ENCODE measurements at places on chromosomes 2 and 18.
A peak's percentile ranks its signal among the peaks of the same experiment; 100 is the strongest.

GRCh38 chr2:176079285-176079830, 4.4 kb downstream of the EVX2 start:
- no peak for DNase-seq

- DNase-seq, result no peak
These were observed 128.8 kb downstream of the MREG start for GRCh38 chr2:215884451-215885087.

- DNase-seq, result no peak
These were observed 139.9 kb downstream of the TANC1 start for GRCh38 chr2:159108181-159108893.

DNA sequence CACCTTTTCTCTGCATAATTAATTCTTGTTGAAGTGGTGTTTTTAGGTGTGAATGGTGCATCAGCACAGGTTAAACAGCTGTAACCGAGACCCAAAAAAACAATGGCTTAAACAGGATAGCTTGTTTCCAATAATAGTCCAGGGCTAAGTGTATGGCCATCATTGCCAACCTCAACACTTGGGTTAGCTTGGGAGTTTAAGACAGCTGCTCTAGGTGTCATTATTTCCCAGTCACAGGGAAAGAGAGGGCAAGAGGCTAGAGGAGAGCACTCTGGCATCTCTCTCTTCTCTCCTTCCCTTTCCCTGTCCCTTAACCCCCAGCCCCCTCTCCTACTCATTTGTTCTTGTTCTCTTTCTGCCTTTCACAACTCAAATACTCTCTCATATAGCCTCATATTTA, 21.1 kb downstream of the BIRC6 start:
- no peak for DNase-seq

- no peak for DNase-seq
These were observed 160.2 kb downstream of the GBX2 start for GRCh38 chr2:236008006-236008405.

DNA sequence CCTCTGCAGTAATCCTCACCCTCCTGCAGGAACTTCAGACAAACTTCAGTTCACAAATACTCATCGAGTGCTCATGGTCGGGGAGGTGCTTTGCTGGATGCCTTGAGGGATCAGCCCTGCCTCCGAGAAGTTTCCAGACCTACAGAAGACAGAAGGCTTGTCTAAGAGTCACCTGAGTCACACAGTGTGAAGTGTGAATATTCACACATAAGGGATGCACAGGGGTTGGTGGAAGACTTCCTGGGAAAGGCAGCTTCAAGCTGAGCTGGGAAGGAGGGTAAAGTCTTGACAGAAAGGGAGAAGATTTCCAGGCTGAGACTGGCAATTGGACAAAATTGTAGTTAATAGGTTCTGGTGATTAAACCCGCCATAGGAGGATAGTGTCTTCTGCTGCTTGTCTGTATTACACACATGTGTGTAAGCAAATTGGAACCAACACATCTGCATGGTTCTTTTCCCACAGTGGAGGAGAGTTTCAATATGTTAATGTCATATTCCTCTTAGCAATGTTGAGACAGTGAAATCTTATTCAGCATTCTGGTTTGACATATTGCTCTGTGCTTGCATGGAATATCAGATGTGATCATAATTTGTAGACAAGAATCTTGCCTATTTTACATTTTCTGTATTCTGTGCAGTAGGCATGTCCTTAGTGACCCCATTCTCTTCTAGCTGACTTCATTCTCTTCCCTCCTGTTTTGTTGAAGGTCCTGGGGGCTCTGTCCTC, 34.7 kb upstream of the ZNF396 start:
- no peak for DNase-seq

DNA sequence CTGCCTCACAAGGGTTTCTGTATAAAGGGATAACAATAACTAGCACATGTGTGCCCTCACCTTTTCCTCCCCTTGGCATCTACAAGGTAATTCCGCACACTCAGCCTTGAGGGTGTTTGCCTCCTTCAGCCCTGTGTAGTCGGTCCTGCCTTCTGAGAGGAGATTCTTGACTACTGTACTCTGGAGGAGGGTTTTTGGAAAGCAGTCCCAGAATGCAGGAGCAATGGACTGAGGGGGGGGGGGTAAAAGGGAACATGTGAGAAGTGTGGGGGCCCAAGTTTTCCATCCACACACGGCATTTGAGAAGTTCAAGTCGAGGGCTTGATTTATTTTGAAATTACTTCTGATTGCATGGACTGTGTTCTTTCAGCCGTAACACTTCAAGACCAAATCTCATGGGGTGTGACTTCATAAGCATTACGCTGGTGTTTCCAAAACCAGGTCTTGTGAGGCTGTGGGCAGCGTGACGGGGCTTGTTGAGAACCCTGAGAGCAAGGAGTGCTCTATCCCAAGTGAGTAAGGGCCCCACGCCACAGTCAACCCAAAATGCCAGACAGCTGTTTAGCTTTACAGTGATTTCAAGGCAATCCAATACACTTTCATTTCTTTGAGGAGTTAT, 198.7 kb upstream of the MEIS1 start:
- DNase-seq, result no peak

- no peak for DNase-seq
These were observed 316.3 kb upstream of the KCNJ3 start for GRCh38 chr2:154381931-154382794.

GRCh38 chr2:31999438-31999837, 11.4 kb downstream of the MEMO1 start:
- DNase-seq, result no peak

GRCh38 chr2:3326182-3326537, 51.5 kb downstream of the EIPR1 start:
- no peak for DNase-seq

DNA sequence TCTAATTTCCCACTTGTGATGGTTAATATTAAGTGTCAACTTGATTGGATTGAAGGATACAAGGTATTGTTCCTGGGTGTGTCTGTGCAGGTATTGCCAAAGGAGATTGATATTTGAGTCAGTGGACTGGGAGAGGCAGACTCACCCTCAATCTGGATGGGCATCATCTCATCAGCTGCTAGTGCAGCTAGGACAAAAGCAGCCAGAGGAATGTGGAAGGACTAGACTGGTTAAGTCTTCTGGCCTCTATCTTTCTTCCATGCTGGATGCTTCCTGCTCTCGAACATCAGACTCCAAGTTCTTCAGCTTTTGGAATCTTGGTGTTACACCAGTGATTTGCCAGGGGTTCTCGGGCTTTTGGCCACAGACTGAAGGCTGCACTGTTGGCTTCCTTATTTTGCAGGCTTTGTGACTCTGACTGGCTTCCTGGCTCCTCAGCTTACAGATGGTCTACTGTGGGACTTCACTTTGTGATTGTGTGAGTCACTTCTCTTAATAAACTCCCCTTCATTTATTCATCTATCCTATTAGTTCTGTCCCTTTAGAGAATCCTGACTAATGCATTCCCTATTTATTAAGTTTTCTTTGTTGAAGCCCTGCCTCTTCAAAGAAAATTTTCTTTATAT, 1087.5 kb upstream of the NXPH2 start:
- no peak for DNase-seq

GRCh38 chr2:186691231-186691630, 2.6 kb upstream of the FAM171B start:
- DNase-seq, result no peak

- no peak for DNase-seq
These were observed 193.7 kb downstream of the TRIB2 start for GRCh38 chr2:12910431-12910830.

DNA sequence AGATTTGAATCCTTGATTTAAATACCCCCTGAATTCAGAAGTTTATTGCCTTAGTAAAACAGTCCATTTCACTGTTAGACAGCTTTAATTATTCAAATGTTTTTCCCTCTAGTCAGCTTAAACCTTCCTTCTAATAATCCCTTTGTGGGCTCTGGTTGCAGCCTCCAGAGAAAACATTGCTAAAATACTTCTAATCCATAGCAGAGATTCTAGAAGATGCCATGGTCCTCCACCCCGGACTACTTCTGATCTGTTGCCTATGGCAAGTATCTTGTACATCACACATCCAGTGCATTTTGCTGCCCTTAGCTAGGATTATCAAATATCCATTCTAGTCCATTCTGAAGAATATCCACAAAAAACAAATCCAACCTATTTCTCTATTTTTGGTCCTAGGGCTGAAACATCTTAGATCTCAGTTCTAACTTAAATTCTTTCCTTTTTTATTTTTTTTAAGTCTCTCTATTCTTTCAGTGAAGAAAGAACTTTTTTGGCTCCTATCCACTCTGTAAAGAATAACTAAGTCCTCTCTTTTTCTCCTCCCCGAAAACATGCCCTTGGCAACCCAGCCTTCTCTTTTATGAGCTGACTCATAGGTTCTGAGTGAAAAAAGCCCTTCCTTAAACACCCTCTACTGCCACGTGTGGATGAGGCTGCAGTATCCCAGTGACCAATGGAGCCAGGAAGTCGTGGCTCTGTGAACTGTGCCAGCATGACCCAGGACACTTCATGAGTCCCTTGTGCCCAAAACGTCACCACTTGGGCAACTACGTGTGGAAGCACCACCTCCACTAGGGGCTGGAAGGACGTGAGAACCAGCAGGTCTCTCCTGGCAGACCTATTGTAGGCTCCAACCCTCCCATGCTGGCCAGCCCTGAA, 349.8 kb downstream of the TNS1 start:
- peak; percentile 81 for DNase-seq

DNA sequence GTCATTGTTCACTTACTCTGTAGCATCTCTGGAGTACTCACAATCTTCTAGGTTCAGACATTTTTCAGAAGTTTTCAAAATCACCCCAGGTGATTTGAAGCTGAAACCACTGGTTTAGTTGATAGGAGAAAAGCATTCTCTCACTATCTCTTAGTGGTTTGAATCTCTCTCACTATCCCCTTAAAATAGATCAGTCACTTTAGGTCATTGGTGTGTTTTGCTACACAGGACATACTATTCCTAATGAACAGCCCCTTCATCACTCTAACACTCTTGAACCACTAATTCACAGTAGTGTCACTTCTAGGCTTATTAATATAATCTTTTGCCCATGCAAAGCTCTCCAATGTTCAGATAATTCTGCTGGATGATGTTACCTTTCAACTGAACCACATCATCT, 34.5 kb downstream of the LYPD6 start:
- no peak for DNase-seq

DNA sequence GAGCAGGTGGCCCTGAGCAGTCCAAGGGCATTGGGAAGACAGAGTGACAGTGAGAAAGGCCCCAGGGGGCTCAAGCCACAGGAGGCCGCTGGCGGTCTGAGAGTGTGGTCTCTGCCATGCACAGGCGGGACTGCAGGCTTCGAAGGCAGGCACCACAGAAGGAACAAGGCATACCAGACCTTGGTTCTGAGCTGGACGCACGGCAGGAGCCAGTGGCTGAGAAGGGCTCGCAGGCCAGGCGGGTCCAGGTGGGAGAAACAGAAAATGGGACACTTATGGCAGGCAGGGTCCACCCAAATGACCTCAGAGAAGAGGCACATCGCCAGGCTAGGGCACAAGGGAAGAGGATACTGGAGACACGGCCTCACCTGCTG, 14.9 kb downstream of the HJURP start:
- no peak for DNase-seq

DNA sequence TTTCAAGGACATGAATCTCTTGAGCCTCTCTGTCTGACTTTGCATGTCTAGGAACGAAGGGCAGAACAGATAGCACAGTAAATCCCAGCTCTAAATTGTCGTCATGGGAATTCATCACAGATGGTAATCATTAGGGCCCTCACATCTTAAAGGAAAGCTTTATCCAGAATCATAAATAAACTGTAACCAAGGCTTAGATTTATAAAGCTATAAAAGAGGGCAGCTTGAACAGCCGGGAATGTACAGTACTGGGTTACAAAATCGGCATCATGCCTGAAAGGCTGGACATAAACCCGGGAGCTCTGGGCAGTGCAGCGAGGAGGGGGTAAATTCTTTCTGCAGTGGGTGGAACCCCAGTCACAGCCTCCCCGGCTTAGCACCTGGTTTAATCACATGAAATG, 144.4 kb downstream of the GFPT1 start:
- no peak for DNase-seq

- DNase-seq, result no peak
These were observed 73.4 kb upstream of the ATL2 start for GRCh38 chr2:38450509-38450908.

DNA sequence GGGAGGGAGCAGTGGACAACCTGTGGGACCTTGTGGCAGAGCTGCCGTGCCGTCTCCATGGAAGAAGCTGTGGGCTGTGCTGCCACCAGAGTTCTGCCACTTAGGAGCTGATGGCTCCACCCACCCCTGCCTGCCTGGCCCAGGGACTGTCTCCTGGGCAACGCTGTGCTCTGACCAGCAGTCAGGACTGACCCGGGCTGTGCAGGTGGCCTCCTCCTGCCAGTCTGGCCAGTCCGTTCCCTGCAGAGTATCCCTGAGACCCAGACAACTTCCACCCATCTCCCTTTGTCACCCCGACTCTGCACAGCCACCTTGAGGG, 12.8 kb downstream of the ASIC4 start:
- DNase-seq, result no peak

DNA sequence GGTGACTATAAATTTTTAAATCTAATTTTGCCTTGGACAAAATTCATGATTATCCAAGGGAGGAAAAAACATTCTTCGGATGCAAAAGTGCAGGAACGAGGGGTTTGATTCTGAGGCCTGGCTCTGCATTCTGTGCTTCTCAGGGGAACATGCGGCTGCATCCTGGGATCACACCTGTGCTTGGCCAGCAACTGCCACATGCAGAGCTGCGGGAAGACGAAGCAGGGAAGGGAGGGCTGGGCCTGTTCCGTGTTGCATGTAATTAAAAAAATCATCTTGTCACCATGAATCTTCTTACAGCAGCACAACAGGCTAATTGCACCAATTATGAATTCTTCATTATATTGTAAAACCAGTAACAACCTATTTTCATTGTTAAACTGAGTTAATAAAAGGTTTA, 158.0 kb upstream of the ALKAL2 start:
- DNase-seq, result no peak

DNA sequence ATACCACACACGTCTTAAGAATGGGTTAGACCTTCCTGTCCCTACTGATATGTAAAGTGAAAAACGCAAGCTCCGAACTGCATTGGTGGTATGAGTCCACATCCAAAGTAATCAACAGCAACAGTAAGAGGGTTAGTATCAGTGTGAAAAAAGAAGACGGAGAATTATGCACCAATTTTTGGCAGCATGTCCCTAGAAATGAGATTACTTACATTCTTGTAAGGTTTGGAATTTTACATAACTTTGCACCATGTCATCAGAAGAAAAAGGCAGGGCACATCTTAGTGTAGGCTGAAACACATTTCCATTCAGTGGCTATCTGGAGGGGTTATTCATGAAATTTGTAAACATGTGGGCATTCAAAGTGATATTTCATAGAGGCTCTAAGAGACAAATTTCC, 88.2 kb downstream of the LONRF2 start:
- DNase-seq, result no peak

- DNase-seq, result no peak
These were observed 75.8 kb upstream of the SPRED2 start for GRCh38 chr2:65508225-65508624.

DNA sequence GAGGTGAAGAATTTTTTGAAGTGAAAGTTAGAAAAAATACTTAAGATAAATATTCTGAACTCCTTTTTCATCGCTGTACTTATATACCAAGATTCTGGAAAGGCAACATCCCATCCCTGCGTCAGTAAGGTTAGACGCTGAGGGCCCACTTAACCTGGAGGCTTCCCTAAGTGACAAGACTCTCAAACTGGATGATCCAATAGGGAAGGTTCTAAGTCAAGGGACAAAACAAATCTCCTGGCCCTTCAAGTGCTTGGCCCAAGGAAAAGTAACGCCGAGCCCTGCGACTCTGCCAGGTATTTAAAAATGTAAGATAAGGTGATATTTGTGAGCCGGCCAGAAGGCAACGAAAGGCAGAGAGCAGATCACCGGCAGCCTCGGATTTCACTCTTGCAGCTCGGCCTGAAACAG, 1.3 kb downstream of the STK39 start:
- no peak for DNase-seq

GRCh38 chr2:236754271-236754944, 184.8 kb downstream of the ACKR3 start:
- DNase-seq, result no peak

Data from right atrium auricular region (tissue), 2 donors.